ENCODE measurements at places on chromosomes 5 and 9. TPM values are rescaled to one million over a fixed set of nuclear protein-coding genes. Genes with fewer than 3 reads are reported as not detected.

DNA sequence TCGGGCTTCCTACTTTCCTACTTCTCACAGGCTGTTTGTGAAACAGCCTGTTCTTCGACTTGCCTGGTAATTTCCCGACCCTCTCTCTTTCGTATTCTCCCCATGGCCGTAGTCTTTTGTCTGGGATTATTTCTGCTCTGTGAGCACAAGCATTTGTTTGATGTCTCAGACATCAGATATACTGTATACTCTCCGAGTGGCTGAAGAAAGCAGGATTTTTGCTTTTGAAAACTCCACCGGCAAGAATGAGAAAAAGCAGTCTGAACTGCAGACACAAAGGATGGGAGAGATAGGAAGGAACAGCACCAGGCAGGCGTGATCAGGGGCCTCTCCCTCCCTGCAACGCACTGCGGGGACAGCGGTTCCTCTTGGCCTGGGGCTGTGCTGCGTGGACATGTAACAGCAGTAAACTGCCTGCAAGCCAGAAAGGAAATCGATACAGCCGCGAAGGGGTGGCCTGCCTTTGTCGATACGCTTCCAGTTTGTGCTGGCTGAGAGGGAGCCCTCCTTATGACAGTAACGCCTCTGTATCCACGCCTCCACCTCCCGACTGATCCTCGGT, 313.9 kb upstream of the TLE4 start:
- no peak for DNase-seq

DNA sequence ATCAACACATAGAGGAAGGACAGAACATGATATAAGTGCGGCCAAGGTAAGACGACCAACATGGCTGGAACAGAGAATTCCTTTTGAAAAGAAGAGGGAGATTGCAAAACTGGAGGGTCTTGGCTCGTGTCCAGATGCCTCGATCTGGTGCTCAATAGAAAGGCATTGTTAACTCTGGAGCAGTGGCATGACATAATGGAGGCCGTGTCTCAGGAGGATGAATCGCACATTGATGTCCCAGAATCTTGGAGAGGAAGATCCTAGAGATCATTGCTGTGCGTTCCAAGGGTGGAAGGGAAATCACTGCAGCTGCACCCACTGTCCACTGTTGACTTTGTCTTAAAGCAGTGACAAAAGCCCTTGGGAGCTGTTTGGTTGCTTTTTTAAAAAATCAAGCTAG, 30.9 kb downstream of the GRAMD2B start:
- no peak for DNase-seq

- no peak for DNase-seq
Measured at GRCh38 chr5:82169892-82170291, 108.3 kb downstream of the RPS23 start.

- peak; percentile 42 for DNase-seq
Measured at GRCh38 chr9:86557063-86557766, 203.0 kb upstream of the TUT7 start.

DNA sequence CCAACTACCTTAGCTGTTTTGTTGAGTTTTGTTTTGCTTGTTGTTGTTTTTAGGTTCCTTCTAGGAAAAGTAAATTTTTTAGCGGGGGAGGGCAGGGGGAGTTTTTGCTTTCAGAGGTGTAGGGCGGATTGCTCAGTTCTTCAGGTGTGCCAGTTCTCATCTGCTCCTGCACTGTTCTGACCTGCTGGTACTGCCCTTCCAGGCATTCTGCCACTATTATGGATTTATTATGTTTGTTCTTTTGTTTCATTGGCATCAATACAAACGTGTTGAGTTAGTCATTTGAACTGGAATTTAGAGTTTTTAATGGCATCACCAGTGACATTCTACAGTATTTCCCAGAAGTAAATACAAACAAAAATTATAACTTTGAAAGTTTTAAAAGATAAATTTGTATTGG, 26.0 kb downstream of the ERCC6L2 start:
- no peak for DNase-seq

The TAF11L5 gene
- not detected for total RNA-seq

Data from gastrocnemius medialis (tissue), 4 donors.